OCI-M1 (cell line): ENCODE measurements at places on chromosomes 7 and 10.

DNA sequence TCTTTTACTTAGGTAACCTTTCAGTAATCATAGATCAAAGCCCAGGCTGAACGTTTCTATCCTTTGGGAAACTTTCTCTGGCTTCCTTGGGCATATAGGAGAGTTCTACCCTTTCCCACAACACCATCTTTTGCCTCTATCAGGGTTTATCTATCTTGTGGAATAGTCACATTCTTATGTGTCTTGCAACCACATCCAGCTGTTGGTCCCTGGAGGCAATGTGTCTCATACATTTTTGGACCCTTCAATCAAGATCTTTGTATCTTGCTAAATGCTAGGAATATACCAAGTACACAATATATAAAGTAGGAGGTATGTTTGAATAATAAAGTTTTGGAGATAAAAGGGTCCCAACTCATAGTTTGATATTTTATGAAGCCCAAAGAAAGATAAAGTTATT lies 121.7 kb downstream of the RNLS start:
- no peak for DNase-seq

- DNase-seq = no peak
Observed at GRCh38 chr10:109784236-109784635, 139.1 kb downstream of the XPNPEP1 start.

DNA sequence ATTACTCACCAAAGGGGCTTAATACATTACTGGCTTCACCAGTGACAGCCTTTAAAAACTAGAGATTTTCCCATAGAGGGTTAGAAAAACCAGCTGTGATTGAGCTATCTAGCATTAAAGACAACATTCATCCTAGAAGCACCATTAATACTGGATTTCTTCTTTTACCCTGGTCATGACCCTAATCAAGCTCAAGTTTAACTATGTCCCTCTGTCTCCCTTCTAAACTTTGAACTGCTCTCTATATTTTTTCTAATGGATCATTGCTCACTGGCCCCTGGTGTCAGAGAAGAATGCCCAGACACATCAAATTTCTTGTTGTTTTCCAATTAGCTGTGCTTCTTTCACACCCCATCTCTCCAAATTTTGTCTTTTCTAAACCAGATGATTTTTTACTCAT lies 1101.3 kb downstream of the XPNPEP1 start:
- DNase-seq = no peak

GRCh38 chr10:784403-785088 lies 95.1 kb upstream of the DIP2C start:
- DNase-seq = no peak

- DNase-seq = no peak
Observed at GRCh38 chr7:47038621-47039020, 543.3 kb downstream of the TNS3 start.

DNA sequence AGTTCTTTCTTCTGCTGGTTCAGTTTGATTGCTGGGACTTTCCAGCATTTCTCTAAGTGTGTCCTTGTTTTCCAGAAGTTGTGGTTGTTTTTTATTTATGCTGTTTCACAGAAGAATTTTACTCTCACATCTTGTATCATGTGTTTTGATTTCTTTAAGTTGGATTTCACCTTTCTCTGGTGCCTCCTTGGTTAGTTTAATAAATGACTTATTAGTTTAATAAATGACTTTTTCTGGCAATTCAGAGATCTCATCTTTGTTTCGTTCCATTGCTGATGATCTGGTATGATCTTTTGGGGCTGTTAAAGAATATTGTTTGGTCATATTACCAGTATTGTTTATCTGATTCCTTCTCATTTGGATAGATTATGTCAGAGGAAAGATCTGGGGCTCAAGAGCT lies 59.8 kb upstream of the CYP2C9 start:
- no peak for DNase-seq

DNA sequence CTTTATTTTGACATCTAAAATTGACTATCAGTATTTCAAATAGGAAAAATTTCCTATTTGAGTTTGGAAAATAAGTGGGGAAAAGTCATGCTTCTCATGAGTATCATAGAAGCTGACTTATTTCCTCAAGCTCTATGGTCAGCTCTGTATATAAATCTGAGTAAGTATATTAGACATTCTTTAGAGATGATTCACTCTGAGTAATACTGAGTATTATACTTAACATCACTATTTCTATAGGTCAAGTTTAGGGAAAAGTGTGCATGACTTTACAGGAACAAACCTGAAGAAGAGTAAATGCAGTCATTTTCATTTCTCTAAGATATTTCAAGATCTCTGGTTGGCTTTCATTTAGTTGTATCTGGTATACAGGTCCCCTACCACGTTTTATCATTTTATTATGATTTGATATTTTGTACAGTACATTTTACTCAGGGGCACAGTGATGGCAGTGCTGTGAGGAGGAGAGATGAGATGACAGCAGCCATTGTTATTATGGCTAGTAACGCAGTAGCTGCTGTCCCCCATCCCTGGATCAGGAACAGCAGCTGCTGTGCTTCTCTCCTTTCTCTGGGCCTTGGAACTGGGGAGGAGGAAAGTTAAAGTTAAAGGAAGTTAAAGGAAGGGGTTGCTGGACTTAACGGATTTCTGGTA lies 15.2 kb downstream of the SND1 start:
- no peak for DNase-seq

DNA sequence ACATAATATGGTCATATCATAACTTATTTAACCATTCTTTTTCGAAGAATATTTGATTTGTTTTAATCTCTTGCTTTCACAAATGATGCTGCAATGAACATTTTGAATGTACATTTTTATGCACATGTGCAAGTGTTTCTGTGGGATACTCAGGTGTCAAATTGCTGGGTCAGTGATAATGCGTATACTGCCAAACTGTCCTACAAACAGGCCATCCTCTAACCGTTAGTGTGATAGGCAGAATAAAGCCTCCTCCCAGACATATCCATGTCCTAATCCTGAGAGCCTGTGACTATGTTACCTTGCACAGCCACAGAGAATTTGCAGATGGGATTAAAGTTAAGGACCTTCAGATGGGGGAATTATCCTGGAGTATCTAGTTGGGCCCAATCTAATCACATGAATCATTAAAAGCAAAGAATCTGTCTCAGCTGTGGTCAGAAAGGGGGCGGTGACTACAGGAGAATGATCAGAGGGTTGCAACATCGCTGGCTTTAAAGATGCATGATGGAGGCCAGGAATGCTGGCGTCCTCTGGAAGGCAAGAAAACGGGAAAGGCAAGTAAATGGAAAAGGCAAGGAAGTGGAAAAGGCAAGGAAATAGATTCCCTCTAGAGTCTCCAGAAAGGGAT lies 46.7 kb downstream of the FZD1 start:
- no peak for DNase-seq

DNA sequence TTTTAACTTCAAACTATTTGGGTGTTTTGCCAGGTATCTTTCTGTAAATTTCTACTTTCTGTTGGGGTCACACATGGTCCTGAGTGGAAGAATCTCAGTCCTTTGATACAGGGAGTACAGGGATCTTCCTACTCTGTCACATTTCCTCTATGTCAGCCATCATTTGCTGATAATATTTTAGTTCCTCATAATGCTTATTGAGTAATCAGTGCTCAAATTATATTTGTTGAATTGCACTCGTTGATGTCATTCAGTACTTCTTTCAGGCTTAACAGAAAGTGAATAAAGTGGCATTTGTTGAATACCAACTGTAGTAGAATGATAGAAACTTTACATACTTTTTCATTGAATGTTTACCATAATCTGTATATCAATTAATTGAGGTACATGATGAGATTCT lies 31.9 kb downstream of the WDR11 start:
- no peak for DNase-seq

GRCh38 chr7:148972375-148972774 lies 55.9 kb downstream of the PDIA4 start:
- no peak for DNase-seq

- no peak for DNase-seq
Observed at GRCh38 chr7:129210989-129211312, 13.9 kb upstream of the AHCYL2 start.

- DNase-seq = peak; percentile 95
Observed at GRCh38 chr7:79452032-79452494, 1.4 kb downstream of the MAGI2 start.

DNA sequence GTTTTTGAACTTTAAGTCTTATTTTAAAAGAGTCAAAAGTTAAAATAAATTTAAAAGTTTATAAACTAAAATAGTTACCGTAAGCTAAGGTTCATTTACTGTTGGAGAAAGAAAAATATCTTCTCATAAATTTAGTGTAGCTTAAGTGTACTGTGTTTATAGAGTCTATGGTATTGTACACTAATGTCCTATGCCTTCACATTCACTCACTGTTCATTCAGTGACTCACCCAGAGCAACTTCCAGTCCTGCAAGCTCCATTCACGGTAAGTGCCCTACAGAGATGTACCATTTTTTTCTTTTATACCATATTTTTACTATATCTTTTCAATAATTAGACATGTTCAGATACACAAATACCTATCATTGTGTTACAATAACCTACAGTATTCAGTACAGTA lies 97.6 kb downstream of the PTN start:
- DNase-seq = no peak

DNA sequence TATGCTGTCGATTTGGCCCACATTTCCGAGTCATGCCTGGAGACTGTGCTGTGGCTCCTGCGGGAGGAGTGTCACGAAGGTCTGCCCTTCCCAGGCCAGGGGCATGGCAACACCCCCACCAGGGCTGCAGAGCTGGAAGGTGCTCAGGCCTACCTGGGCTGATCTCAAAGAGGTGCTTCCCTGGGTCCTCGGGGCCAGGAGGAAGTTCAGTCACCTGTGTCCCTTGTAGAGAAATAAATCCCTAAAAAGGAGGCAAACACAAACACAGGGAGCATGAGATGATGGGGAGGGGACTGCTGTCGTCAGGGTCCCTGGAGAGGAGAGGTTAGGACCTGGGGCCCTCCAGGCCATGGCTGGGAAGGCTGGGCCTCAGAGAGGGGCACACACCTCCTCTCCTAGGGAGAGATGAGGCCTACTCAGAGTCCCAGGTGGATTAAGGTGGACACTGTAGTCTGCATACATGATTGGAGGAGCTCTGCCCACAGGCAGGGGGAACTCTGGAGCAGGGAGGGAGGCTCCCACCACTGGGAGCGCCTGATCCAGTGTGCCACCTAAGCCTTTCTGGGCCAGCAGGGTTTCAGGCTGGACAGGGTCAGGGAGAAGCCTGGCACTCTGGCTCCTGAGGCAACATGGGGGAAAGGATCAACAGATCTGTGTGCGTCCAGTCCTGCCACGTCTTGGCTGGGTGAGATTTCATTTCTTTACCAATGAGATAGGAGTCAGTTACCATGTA lies 49.4 kb downstream of the ARHGAP22 start:
- DNase-seq = no peak

DNA sequence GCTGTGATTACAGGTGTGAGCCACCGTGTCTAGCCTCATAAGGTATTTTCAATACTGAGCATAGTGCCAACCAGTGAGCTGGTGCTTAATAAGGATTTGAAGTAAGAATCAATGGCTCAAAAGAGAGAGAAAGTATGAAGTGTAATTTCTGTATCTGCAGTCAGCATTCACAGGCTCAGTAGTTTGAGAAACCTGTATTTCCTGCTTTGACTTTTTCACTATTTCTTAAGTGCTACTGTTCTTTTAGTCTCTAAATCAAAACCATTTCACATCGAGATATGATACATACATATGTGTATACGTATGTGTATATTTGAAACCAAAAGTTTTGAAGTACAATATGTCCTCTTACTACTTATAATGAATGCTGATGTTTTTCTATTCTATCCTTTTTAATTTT lies 189.9 kb downstream of the PPP1R9A start:
- no peak for DNase-seq

GRCh38 chr10:101875068-101875688 lies 31.6 kb upstream of the KCNIP2 start:
- DNase-seq = no peak

DNA sequence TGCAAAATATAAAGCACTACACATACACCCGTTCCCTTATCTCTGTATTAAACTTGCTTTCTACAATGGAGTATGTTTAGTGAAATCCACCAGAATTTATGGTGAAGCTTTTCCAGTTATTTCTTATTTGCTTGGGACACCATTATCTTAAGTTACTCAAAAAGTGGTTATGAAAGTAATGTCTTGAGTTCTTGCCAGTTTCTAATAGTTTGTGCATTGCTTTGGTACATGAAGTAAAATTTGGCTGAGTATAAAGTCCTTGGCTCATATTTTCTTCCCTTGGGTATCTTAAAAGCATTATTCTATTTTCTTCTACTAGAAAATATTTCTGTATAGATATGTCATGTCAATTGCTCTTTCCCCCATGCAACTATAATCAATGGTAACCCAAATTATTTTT lies 85.2 kb downstream of the POLR1F start:
- no peak for DNase-seq

DNA sequence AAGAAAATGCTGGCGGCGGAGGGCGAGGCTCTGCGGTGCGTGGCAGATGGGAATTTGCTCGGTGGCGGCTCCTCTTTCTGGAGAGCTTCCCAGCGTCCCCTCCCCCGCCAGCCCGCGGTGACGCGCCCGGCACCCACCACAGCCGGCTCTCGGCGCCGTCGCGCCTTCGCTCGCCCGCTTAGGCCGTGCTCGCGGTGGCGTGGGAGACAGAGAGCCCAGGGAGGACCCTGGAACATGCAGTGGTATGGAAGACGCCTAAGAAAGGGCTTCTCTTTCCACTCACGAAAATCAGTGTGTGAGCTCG lies 576 bp upstream of the CSGALNACT2 start:
- no peak for DNase-seq

DNA sequence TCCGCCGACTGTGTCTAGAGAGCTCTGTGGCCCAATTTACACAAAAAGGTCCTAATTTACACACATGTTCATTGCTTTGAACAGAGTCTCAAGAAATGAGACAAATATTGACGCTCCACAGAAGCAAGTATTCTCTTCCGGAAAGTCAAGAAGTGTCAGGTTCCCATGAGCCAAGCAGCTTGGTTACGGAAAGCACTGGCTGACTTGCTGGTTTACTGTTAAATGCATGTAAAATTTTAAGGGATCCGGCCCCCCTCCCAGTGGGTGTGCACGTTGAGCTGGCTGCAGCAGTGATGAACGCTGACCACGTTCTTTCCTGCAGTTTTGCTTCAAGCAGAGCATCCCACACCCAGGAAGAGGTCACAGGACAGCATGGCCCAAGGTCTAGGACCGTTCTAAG lies 76.8 kb downstream of the DIP2C start:
- DNase-seq = no peak

- DNase-seq = peak; percentile 94
Observed at GRCh38 chr7:79778786-79779770, 325.6 kb upstream of the MAGI2 start.
